Mucosa of gallbladder (tissue), 1 donor: ENCODE measurements at places on chromosomes 7 and 10. TPM values are rescaled to one million over a fixed set of nuclear protein-coding genes. Genes with fewer than 3 reads are reported as not detected.

DNA sequence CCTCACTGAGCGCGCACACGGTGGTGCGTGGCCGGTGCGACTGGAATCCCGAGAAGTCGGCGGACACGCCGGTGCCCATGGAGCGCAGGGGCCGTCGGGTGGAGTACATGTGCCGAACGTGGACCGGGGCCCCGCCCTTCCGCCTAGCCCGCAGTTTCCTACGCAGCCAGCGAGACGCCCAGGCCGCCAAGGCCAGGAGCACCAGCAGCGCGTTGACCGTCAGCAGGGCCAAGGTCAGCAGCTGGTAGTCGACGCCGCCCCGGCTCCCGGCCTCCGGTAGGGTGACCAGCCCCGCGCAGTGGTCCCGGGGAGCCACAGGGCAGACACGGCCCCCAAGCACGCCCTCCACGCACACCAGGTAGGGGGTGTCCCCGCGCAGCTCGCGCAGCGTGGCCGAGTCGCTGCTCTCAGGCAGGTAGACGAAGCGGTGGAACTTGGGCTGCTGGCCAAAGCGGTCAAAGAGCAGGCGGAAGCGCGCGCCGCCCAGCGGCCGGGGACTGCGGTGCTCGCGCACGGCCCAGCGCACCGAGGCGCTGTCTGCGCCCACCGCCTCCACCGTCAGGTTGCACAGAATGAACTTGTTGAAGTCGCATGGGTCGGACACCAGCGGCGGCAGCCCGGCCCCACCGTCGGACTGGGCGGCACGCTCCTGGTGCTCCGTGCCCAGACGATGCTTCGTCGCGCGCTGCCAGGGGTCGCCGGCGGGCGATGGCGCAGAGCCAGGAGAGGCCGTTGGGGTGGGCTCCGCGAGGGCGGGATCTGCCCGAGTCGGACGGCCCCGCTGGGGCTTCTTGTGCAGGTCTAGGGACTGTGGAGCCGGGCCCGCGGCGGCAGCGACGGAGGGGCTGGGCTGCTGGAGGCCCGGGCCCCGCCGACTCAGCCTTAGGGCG, 2.2 kb downstream of the TRIL start:
- DNase-seq, result peak; percentile 79

GRCh38 chr10:89479771-89480446, 55.5 kb downstream of the SLC16A12 start:
- DNase-seq, result no peak

DNA sequence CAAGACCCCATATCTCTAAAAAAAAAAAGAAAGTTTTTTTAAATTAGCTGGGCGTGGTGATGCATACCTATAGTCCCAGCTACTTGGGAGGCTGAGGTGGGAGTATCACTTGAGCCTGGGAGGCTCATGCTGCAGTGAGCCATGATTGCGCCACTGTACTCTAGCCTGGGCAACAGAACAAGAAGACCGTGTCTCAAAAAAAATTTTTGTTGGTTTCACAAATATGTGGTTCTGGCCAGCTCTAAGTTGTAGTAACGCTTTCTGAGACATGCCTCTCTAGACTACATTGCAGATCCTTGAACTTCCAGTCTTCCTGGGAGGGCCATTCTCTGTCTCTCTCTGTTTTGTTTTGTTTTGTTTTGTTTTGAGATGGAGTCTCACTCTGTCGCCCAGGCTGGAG, 24.6 kb upstream of the RHBDD2 start:
- DNase-seq, result no peak

- no peak for DNase-seq
These were observed 74.2 kb downstream of the JAZF1 start for GRCh38 chr7:28106321-28106829.

DNA sequence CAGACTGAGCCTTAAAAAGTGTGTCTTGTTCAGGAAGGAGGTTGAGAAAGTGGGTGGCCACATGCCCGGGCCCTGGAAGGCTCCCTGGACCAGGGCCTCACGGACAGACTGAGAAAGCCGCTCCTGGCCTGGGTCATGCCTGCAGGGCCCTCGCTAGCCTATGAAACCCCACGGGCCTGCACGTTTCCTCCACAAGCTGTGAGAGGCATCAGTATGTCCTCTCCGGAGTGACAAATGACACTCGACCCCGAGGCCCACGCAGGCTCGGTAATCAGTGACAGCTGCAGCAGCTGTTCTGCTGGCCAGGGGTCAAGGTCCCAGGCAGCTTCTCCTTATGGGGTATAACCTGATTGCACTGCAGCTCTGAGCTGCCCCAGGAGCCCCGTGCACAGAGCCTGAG, 47.6 kb downstream of the ASB13 start:
- DNase-seq, result no peak

THSD7A gene
- 15.0 TPM for total RNA-seq

C10orf67 gene
- 0.14 TPM for total RNA-seq

NKX2-3 gene
- 4.4 TPM for total RNA-seq

PKD2L1 gene
- not detected for total RNA-seq

MGAM2 gene
- total RNA-seq, result 2.6 TPM

NPY gene
- total RNA-seq, result 0.52 TPM

FBXL13 gene
- total RNA-seq, result 2.5 TPM
